ENCODE measurements at places on chromosomes 3 and 15. TPM values are rescaled to one million over a fixed set of nuclear protein-coding genes. Genes with fewer than 3 reads are reported as not detected.
A peak's percentile ranks its signal among the peaks of the same experiment; 100 is the strongest.

WNT5A gene
- 27.2 TPM for total RNA-seq

GUCA1C gene
- total RNA-seq: not detected

ISG20 gene
- total RNA-seq: 32.0 TPM

DNA sequence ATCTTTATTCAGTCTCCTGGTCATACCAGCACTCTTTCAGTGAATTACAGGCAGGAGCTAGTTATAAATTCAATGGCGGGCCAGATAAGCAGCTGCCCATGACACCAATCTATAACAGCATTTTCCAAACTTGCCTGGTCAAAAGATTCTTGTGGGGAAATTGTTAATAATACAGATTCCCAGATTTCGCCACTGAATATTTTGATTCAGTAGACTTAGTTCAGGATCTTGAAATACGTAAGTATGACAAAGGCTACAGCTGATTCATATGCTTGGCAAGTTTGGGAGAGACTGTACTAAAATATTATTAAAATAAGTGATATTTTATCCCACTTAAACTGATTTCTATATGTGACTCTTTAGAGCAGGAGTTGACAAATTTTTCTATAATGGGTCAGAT is 119.3 kb downstream of the TMCO5A start:
- DNase-seq: no peak

DNA sequence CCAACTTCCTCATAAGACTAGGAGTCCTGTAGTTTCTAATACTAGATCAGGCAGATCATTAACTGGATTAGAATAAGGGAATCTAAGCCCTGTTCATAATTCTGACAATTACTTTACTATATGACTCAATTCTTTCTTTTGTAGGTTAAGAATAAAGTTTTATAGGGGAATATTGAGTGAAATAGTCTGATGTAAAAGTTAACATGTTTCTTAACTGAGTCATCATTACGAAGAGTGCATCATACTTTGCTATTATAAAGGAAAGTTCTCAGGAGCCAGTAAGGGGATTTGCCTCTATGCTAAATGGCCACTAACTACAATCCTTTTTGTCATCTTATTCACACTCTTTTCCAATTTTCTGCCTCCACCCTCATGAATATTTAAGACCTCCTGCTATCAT is 63.1 kb downstream of the POLQ start:
- DNase-seq: no peak

DNA sequence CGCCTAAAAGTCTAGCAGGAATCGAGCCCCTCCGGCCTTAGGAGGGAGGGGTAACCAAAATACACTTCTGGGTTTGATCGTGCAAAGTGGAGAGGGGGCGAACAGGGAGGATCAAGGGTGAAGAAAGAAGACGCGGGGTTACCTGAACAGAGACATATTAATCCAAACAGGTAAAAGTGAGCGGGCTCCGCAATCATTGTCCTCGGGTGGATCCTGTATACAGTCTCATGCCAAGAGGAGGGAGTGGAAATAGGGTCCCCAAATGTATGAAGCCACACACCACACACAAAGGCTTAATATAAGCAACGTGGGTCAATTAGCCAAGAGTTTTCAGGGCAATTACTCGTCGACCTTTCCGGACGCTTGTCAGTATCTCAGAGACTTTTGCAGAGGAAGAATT is 749.5 kb downstream of the ROBO1 start:
- no peak for DNase-seq

GRCh38 chr3:64267721-64268604 is 42.7 kb upstream of the PRICKLE2 start:
- DNase-seq: peak; percentile 54

- no peak for DNase-seq
Observed at GRCh38 chr3:136910697-136911096, 47.1 kb upstream of the IL20RB start.

GRCh38 chr15:47523681-47524475 is 193.4 kb upstream of the SEMA6D start:
- DNase-seq: no peak

DNA sequence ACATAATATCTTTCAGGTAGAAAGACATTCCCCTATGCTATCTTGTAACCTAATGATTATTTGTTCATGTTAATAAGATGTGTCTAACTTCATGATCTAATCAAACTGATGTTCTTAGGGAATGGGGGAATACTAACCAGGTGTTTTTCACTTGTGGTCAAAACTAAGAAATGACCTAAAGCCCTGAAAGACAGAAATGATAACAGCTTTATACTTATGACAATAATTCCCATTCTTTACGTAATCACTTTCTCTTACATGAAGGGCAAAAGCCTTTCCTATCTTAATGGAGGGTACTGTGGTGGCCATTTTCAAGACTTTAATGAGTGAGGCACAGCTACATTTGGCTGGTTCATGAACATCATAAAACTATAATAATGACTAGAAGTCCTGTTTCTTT is 33.9 kb upstream of the MEIS2 start:
- DNase-seq: no peak

GRCh38 chr3:23481616-23482278 is 278.6 kb downstream of the UBE2E2 start:
- DNase-seq: no peak

DNA sequence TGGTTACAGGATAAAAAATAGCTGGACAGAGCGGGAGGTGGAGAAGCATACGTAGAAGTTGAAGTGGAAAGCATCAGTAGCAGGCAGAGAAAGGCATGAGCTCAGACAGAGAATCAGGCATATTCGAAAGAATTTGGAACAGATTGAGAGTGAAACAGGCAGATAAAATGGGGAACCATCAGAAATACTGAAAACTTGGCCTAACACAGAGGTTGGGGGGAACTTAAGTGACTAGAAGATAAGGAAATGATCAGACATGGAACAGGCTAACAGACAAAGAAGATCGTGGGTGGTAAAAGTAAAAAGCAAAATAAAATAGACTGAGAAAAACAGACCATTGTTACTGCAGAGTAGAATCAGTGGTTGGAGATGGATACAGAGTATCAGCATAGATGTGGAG is 32.9 kb downstream of the GTF2E1 start:
- DNase-seq: no peak

GRCh38 chr15:79673416-79674123 is 223.2 kb downstream of the MTHFS start:
- no peak for DNase-seq

- DNase-seq: no peak
Observed at GRCh38 chr3:186902154-186902553, 28.2 kb upstream of the ST6GAL1 start.

Measured in lower lobe of right lung (tissue), 2 donors.